ENCODE measurements at places on chromosomes 12 and 14.

DNA sequence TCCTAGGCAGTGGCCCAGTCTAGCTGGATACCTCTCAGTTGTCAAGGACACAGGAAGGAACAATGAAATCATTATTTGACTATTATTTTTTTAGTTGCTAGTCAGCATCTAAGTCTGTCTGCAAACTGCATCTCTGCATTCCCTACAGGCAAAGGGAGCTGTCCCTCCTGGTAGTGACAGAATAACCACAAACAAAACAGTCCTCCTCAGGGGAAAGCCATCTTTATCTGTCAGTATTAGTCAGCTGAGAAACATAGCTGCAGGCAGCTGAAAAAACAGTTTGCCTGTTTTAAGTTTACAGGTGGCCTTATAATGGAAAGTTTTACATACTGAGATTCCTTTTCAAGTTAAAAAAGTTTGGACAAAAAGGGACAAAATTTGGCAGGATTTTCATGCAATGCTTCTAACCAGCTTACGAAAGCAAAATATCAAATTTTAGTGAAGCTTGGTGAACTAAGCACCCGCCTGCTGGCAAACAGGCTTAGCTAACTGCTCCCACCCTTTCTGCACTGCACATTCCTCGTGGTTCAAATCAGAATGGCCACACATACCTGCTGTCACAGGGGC lies 29.5 kb downstream of the SLC25A21 start:
- DNase-seq: no peak

DNA sequence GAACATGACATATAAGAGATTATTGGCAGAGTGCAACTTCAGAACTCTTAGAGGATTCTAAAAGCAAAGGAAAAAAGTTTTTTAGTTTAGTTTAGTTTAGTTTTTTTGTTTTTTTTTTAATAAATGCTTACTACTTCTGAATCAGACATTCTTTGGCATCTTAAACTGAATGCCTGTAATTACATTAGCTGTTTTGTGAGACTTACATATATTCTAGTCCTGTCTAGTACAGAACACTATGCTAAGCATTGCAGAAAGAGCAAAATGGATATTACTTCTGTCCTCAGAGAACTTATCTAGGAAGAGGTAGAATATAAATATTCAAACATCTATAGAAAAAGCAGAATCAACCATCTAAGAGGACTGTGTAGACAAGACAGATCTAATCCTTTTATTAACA lies 133.2 kb downstream of the RAD51B start:
- DNase-seq: no peak

DNA sequence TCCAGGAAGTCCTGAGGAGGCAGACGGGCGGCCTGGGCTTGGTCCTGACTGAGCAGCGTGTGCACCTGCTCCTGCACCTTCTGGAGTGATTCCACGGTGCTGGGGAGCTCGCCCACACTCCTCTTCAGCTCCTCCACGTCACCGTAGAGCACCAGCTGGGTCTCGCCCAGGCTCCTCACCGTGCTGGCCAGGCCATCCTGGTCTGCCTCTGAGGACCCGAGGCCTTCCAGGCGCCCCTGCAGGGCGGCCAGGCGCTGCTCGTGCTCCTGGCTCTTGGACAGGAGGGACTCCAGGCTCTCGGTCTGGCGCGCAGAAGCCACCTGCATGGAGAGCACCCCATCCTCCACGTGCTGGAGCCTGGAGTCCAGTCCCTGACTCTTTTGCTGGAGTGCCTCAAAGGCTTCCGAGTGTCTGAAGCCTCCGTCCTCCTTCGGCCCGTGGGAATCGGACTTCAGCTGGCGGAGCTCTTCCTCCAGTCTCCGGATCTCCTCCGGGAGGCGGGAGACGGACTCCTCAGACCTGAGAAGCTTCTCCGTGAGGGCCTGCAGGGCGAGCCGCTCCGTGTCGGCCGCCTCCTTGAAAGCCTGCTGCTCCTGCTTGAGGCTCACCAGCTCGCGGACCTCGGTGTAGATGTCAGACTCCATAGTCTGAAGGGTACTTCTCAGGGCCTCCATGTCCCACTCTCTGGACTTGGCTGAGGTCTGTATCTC lies 8.4 kb downstream of the CKAP4 start:
- no peak for DNase-seq

DNA sequence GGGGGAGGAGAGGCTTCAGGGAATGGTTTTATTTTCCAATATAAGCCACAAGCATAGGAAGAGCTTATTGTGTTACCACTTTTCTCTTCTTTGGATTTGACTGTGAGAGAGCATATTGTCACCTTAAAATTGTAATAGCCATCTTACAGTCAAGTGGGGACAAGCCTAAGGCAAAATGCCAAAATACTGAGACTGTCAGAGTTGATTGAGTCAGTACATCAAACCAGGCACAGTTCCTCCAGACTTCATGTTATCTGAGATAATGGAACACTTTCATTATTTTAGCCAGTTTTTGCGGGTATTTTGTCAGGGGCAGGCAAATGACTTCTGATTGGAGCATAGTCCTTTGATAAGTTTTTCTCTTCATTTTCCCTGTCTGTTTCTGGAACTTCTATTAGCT lies 19.5 kb upstream of the NUBPL start:
- no peak for DNase-seq

- DNase-seq: no peak
Observed at GRCh38 chr12:115944837-115945490, 332.5 kb downstream of the MED13L start.

DNA sequence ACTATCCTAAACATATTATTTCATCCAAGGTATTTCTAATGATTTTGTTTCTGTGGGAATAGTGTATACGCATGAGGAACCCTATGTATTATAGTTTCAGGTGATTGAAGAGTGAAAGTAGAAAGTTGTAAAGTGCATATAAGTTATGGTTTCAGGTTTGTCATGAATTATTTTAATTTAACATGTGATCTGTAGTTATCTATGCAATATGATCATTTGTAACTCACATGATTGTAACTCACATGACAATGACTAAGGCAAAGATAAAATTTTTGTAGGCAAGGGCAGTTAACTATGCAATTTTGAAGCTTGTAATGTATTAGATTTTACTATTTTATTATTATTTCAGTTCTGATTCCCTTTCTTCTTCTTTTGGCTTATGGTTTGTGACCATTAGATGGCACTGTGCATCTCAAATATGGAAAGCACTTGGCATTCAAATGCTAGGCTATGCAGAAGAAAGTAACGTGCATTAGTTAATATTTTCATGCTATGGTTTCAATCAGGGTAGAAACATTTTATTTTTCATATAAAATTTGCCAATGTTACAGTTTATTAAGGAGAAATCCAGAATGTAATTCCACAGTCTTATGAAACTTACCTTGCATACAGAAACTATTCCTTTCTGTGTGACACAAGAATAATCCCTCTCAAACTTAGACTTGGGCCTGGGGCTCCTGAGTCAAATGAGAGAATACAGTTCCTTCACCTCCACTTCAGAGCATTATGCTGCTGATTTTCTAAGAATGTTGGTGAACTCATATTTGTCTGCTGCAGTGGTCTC lies 15.8 kb upstream of the TMEM30B start:
- no peak for DNase-seq

GRCh38 chr12:6093764-6094163 lies 30.7 kb downstream of the VWF start:
- no peak for DNase-seq

DNA sequence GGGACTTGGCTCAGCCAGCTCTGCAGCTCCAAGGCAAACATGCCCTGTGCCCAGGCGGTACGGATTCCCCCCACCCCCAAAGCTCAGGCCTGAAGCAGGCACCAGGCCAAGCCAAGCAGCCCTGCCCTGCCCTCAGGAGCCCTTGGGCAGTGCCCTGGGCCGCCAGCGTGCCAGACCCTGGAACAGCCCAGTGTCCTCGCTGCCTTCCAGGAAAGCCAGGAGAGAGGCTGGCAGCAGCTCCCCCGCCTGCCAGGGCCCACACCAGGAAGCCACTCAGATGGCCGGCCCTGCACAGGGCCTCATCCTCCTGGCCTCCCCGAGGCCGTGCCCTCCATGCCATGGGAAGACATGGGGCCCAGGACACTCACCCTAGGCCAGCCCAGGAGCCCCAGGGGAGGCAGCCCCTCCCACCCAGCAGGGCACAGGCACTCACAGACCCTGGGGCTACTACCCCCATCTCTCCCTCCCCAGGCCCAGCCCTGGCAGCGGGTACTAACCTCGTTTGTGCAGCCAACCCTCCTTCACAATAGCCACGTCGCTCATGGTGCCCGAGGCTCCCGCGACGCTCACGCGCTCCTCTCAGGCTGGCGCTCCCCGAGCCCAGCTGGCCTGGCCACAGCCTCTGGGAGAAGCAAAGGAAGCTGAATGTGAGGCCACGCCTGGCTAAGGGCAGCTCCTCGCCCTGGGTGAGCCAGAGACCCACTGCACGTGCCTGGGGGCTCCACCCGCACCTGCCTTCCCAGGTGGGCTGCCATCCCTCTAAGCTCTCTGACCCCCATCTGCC lies 3.3 kb downstream of the AKT1 start:
- DNase-seq: no peak

- no peak for DNase-seq
Observed at GRCh38 chr14:95134304-95134933, 22.9 kb downstream of the DICER1 start.

- DNase-seq: no peak
Observed at GRCh38 chr12:49813131-49813530, 15.1 kb downstream of the NCKAP5L start.

DNA sequence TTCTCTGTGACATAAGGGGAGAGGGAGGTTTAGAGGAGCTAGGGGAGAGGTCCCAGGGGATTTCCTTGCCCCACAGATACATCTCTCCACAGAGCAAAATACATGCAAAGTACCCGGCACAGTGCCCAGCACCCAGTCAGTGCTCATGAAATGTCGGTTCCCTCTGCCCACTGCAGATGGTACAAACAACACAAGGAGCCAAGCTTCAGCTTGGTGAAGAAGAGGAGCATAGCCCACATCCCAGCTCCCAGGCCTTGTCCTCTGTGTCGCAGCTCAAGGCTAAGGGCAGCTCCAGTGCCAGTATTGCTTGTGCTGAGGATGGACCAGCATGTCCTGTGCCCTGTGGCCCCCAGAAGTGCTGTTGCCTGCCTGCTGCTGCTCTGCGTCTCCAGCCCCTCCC lies 35.0 kb upstream of the FKBP4 start:
- DNase-seq: no peak

- no peak for DNase-seq
Observed at GRCh38 chr12:26668847-26669246, 164.1 kb downstream of the ITPR2 start.

DNA sequence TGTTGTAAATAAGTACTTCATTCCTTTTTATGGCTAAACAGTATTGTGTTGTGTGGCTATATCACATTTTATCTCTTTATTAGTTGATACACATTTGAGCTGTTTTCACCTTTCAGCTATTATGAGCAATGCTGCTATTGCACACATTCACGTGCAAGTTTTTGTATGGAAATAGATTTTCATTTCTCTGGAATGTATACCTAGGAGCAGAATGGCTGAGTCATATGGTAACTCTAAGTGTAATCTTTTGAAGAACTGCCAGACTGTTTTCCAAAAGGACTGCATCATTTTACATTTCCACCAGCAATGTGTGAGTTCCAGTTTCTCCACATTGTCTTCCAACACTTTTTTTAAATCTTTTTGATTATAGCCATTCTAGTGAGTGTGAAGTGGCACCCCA lies 134.0 kb downstream of the SRGAP1 start:
- no peak for DNase-seq

GRCh38 chr12:27973487-27973890 lies 956 bp upstream of the PTHLH start:
- no peak for DNase-seq
